Caudate nucleus (tissue), 63 donors: ENCODE measurements at places on chromosomes 2 and 18.

- DNase-seq = no peak
These were observed 68.5 kb downstream of the FIGN start for GRCh38 chr2:163667064-163667887.

GRCh38 chr2:181904022-181904632 is 12.6 kb downstream of the ITPRID2 start:
- no peak for DNase-seq

GRCh38 chr2:212945526-212945925 is 205.9 kb downstream of the IKZF2 start:
- no peak for DNase-seq

DNA sequence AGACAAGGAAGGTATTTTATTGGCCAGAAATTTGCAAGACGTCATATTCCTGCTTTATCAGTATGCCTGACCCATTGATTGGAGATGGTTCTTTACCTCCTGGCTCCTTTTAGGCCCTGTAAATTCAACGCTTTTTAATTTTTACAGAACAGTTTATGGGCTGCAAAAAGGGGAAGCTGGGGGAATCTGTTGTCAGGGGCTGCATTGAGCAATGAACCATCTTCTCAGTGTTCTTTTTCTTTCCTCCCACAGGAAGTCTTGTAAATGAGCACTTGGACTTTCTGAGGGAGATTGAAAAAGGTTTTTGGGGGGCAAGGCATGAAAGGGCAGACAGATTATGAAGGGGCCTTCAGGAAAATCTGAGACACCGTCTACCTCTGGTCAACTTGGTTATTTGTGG is 503.6 kb upstream of the TNP1 start:
- DNase-seq = no peak

- DNase-seq = no peak
These were observed 46.8 kb downstream of the ATOH8 start for GRCh38 chr2:85800586-85800985.

DNA sequence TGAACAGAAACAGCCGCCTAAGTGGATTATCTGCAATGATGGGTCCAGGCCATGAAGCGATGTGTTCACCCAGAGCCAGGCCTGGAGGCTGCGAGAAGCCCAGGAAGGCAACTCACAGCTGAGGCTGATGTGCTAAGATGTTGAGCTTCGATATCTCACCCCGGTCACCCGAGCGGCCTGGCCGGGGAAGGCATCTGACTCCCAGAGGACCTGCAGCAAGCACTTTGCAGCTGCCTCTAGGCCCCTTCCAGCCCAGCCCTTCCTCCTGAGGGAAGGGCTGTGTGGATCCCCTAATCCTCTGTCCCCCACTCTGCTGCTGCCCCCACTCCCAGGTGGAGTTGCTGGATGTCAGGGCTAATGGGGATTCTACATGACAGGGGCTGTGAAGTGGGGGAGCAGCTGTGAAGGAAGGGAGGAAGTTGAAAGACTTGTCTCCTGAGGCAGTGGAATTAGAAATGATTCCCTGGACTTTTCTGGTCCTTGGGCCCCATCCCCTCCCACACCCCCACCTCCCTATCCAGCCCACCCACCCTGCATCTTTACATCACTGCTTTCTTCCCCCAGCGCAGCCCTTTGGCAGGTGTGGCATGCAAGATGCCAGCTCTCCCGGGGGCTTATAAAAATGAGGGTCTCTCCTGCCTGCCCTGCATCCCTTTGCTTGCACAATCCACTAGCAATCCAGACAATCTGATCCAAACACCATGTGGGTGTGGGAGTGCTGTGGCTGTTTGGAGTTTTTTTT is 4.3 kb downstream of the ATP6V1B1 start:
- no peak for DNase-seq

GRCh38 chr18:67281746-67282145 is 234.8 kb downstream of the DSEL start:
- no peak for DNase-seq

DNA sequence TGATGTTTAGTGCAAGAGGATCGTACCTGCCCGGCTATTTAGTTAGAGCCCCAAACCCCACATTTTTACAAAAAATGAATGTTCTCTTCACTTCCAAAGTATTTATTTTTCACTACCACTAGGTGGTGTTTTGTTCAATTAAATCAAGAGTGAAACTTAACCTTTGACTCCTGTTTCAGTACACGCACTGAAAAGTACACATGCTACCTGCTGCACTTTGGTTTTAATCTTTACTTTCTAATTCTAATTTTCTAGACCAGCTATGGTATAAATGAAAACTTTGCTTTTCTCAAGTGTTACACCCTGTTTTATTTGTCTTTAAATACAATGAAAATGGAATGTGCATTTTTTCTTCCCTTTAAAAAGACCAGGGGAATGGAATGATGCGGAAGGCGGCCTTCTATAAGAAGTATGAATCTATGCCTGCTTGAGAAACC is 31.4 kb upstream of the CHN1 start:
- no peak for DNase-seq

DNA sequence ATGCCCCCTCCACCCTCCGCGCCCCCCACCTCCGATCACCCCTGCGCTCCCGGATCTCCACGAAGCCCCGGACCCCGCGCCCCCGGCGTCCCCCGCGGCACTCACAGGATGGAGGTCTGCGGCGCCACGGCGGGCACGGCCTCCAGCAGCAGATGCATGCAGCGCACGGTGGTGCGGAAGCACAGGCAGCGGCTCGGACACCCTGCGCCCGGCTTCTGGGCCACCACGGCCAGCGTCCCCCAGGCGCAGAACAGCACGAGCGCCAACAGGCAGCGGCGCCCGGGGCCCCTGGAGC is 217 bp downstream of the PXDN start:
- no peak for DNase-seq
